ENCODE measurements at places on chromosomes 3 and 15. TPM values are rescaled to one million over a fixed set of nuclear protein-coding genes. Genes with fewer than 3 reads are reported as not detected.

Gene SNX22
- polyA plus RNA-seq = 2.7 TPM

Gene DNAH1
- polyA plus RNA-seq = 9.8 TPM

GRCh38 chr3:26766031-26766430, 143.5 kb downstream of the LRRC3B start:
- no peak for DNase-seq

Gene PRTG
- 13.5 TPM for polyA plus RNA-seq

Gene TMEM266
- polyA plus RNA-seq = 10.7 TPM

DNA sequence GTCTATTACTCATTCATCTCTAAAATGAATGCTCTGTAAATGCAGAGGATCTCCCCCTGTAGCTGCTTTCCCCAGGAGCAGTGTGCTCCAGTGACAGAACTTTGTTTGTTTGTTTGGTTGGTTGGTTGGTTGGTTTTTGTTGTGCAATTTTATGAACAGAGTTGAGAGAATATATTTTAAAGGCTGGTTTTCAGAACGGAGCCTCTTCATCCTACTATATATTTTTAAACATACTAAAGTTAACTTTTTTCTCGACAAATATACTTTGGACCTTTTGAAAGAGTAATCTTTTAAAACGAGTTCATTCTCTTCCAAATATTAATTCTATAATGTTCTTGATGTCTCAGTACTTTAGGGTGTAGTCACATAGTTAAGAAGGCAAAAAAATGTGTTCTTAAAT, 20.2 kb downstream of the RYR3 start:
- no peak for DNase-seq

DNA sequence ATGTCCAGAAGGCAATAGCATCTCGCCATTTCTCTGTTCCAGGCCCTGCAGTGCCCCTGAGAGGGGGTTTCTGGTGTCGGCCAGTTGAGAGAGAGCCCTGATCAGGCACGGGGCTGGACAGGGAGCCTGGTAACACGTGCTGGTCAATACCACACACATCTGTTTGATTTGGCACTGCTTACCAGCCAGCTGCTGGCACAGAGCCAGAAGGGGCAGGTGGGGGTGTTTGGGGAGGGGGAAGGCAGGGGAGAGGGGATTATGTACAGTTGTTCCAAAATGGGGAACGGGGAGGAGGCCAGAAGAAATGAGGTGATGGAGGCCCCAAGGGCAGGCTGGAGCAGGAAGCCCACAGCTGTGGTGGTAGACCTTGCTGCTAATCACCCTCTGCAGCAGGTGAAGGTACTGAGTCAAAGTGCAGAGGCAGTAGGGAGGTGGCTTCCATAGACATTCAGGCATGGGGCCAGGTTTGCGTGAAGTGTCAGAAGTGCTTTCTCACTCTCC, 153.5 kb upstream of the LPP start:
- no peak for DNase-seq

Gene CLDN18
- polyA plus RNA-seq = 1.6 TPM

DNA sequence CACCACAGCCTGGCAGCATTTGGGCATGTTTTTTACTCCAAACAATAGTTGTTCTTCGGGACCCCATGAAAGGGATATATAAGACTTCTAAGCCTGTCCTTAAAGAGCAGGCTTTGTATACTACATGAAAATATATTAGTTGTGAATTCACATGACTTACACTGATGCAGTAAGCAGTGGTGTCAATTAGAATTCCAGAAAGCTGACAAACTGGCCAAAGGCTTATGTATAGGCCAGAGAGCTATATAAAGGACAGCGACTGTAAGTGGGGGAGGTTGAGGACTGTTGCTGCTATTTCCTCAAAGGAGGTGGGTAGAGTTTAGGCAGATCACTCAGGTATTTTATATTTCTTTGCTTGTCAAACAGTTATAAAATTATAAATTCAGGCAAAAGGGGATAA, 24.8 kb downstream of the KPNA4 start:
- DNase-seq = no peak

DNA sequence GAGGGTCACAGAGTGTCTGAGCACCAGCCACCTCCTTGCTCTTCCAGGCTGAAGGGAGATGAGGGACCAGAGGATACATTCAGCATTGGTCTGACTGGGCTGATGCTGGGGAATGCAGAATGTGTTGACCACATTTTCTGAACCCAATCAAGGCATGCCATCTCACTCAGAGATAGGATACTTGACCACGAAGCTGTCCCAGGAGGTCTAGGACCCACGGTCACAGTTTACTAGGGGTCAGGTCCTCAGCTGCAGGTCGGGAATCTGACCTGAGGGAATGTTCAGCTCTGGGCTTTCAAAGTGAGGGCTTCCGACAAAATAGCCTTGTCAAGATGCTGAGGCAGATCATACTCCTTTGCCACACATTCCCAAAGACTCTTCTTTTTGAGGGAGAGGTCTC, 19.6 kb downstream of the PLA2G4E start:
- DNase-seq = no peak

Gene VGLL3
- polyA plus RNA-seq = 5.2 TPM

Measured in left renal pelvis (tissue), 4 donors.